T-helper 1 cell (primary cell): ENCODE measurements at places on chromosomes 3 and 15.

GRCh38 chr3:33006081-33006480, 54.6 kb downstream of the CCR4 start:
- DNase-seq: no peak

GRCh38 chr3:182597621-182598041, 195.7 kb upstream of the ATP11B start:
- no peak for DNase-seq

- DNase-seq: no peak
Observed at GRCh38 chr3:174303907-174304560, 555.1 kb upstream of the NAALADL2 start.

DNA sequence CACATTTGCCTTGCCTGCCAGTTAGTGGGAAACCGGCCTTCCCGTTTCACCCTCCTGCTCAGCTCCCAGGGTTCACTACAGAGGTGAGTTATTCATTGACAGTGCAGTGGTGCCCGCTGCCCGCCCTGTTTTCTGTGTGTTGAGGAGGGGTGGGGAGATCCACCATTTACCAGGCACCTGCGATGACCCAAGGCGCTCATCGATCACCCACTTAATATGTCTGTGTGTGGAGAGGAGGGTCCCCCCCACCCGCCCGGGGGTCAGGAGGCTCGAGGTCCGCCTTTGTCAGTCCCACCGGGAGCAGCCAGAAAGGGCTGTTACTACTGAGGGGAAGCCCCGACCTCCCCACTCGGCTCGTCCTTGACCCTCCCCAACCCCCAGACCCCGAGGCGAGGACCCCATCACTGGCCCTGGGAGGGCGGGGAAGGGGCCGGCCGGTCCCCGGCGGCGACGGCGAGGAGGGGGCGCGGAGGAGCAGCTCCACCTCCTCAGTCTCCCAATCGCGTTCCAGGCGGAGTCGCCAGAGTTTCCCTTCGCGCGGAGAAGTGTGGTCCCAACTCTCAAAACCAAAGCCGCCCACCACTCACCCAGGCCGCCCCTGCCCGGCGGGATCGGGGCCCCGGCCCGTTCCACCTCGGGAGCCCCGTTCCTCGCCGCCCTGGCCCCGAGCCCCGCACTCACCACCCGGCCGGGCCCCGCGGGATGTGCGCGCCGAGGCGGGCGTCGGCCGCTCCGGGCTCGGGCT, 1.1 kb downstream of the PLXNB1 start:
- DNase-seq: no peak

GRCh38 chr3:171888466-171888865, 45.3 kb downstream of the TMEM212 start:
- no peak for DNase-seq

DNA sequence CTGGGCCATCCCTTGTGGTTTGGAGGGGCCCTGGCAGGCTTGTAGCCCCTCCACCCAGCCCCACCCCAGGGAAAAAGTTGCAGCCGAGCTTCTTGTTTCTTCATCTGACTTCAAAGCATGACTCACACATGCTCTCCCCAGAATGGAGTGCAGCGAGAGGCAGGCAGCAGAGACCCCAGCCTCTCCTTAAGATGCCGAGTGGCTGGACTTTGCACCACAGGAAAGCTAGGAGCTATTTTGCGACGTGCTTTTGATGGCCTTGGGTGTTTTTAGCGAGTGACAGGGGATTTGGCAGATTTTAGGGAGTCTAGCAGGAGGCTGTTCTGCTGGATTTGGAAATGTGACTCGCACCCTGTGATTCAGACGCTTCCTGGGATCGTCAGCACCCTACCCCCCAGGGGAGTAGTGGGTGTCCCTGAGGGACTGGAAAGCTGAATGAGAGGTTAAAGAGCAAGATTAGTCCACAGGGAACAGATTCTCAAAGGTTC, 14.2 kb downstream of the BAHD1 start:
- no peak for DNase-seq

DNA sequence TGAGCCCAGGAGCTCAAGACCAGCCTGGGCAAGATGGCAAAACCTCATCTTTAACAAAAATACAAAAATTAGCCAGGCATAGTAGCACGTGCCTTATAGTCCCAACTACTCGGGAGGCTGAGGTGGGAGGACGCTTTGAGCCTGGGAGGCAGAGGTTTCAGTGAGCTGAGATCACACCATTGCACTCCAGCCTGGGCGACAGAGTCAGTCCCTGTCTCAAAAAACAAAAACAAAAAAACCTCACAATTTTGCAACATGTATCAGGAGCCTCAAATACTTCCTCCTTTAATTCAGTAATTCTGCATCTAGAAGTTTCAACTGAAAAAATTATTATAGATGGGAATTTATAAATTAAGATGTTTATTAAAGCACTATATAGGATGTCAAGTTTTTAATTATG, 1.1 kb downstream of the MRPL47 start:
- no peak for DNase-seq

GRCh38 chr3:186360779-186361178, 1.3 kb downstream of the DGKG start:
- no peak for DNase-seq

DNA sequence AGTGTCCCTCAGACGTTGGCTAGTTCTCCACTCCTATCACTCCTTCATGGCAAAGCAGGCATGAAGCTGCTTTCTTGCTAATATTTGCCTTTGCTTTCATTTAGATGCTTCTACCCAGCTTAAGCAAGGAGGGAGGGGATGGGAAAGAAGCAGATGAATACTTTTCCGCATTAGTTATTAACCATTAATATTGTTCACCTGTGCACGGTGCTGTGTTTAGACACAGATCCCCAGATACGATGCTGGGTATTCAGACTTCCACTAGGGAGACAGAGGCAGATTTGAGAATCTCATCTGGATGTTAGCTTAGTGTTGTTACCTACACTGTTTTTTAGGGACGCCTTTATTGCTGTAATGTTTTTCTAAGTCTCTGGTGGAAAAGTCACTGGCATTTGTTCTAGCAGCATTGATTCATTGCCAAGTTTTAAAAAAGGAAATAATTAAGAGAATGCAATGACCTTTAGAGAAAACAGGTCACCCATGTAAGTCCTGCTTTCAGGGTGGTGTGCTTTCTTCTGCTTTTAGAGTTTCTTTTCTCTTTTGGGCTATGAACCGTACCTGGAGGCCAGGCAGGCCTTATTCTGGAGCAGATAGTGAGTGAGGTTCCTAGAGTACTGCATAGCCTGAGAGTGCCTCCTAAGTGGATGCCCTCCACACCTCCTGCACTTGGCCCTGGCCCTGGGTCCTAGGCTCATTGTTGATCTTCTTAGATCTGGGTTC, 55.5 kb downstream of the MYZAP start:
- no peak for DNase-seq

DNA sequence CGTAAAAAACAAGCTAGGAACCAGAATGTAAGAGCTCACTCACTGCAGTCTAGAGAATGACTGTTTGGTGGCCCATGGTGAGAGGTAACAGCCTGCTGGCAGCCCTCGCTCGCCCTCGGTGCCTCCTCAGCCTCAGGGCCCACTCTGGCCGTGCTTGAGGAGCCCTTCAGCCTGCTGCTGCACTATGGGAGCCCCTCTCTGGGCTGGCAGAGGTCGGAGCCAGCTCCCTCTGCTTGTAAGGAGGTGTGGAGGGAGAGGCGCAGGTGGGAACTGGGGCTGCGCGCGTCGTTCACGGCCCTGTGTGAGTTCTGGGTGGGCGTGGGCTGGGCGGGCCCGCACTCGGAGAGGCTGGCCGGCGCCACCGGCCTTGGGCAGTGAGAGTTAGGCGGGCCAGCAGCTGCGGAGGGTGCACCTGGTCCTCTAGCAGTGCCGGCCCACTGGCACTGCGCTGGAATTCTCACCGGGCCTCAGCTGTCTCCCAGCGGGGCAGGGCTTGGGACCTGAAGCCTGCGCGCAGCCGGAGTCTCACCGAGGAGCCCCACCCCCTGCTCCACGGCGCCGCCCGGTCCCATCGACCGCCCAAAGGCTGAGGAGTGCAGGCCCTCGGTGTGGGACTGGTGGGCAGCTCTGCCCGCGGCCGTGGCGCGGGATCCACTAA, 420.6 kb downstream of the RBMS3 start:
- peak; percentile 2 for DNase-seq
